ENCODE measurements at places on chromosomes 1 and 21.

- peak; percentile 22 for DNase-seq
These were observed 37.6 kb downstream of the PUM1 start for GRCh38 chr1:31027693-31028526.

DNA sequence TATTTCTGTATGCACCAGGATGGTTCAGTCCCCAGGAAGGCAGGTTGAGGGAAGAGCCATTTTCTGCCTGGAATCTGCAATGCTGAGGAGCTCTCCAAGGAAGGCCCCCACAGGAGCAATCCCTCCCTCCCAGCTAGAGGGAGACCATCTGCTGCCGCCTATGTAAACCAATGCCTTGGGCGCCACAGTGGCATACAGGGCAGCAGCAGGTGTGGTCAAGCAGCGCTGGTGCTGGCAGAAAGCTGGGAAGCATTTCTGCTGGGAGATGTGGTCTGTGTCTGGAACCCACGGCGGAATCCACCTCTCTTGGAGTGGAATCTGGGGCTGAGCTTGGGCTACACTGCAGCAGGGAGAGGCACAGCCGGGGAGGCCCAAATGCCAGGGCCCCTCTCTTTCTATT, 283.3 kb downstream of the RRAGC start:
- DNase-seq, result no peak

GRCh38 chr1:78176448-78176847, 130.7 kb downstream of the GIPC2 start:
- no peak for DNase-seq

- DNase-seq, result no peak
These were observed 478 bp upstream of the PRDM2 start for GRCh38 chr1:13699510-13699909.

DNA sequence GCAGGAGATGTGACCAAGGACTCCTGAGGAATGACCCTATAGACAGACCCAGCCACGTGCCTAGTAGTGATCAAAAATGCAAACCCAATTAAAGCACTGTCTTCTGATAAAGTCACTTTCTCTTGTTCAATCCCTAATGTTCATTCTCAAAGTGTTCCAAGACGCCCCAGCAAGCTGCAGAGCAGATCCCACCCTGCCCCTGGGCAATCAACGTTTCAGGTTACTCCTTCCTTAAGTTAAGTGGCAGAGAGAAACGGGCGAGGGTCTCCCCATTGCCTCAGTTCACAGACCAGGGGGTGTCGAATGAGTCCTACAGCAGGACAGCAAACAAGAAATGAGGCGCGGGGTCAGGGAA, 699 bp upstream of the RGS2 start:
- DNase-seq, result no peak

DNA sequence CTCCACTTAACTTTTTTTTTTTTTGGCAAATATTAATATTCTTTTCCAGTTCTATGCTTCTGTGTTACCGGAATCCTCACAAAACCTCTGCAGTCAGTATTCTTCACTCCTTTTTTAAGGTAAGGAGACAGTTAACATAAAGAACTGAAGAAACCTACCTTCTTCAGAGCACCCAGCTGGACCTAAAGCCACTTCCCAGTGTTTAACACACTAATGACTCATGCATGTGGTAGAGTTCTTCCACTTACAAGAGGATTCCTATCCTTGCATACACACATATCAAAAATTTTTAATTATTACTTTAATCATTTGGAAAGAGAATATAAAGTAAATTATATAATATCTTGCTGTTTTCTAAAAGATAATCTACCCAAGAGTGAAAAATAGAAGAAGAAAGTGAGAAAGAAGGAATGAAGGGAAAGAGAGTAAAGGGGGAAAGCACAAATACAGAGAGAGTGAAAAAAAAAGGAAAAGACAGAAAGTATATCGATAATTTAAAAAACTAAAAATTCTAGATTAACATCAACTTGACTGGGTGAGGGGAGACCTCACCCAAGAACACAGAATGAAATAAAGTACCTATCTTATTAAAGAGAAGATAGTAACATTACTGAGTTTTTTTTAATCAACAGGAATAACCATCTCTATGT, 54.9 kb downstream of the ENAH start:
- no peak for DNase-seq

DNA sequence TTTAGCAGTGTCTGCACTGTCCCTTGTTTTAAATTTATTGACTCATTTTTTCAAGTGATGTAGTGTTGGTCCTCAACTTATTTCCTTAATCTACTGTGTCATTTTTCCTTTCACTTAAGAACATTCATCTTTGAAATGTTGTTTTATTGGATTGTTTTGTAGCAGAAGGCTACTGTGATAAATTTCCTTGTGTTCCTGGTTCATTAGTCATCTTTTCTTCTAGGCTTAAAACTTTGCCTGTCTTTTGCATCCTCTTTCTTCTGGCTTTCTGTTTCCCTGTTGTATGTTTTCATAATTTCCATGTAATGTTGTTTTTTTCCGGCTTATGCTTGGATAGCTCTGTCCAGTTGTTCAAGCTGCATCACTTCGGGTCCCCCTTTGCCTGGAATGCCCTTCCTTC, 61.9 kb downstream of the UBE2T start:
- no peak for DNase-seq

GRCh38 chr1:221708076-221708571, 33.8 kb downstream of the DUSP10 start:
- DNase-seq, result peak; percentile 26

- no peak for DNase-seq
These were observed 628 bp upstream of the PLEKHM2 start for GRCh38 chr1:15683345-15684039.

- no peak for DNase-seq
These were observed 25.7 kb upstream of the ATP2B4 start for GRCh38 chr1:203600782-203601513.

DNA sequence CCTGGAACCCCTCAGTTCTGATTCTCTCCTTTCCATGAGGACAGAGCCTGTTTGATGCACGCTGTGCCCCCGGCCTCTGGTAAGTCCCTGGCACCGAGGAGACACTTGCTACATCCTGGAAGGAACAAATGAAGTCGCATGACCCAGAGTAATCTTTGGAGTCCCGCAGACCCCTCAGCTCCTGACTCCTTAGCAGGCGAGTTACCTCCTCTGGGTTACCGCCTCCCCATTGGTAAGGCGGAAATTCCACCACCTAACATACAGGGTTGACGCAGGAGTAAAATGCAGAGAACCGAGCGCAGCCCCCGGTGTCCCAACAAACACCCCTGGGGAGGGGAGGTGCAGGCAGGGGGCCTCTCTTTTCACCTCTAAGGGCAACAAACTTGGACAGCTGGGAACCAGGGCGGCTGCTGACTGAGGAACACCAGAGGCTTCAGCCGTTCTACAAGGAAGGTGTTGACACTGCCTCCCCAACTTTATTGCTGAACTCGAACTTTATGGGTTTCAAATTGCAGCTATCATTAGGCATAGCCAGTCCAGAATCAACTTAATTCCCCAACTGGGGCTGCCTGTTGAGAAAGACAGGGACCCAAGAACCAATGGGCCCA, 115.3 kb upstream of the IFFO2 start:
- no peak for DNase-seq

- no peak for DNase-seq
These were observed 60.7 kb upstream of the CAMK1G start for GRCh38 chr1:209522826-209523225.
